Activated naive CD8-positive, alpha-beta T cell treated with anti-CD3 and anti-CD28 coated beads, Interleukin-2, amount 10 ng/mL, durations not matched to agents 7 days and 5 days (primary cell): ENCODE measurements at places on chromosomes 2 and 18. TPM values are rescaled to one million over a fixed set of nuclear protein-coding genes. Genes with fewer than 3 reads are reported as not detected.

- H3K36me3 ChIP-seq, result no peaks in the 10 kb centered on the region
- peaks cover 17% of the 10 kb centered on the region for H3K4me1 ChIP-seq
- no peak overlapping the region for H3K27ac ChIP-seq
- H3K27me3 ChIP-seq, result peaks cover 3% of the 10 kb centered on the region
- no peak overlapping the region for H3K4me3 ChIP-seq
- no peak for DNase-seq
Measured at GRCh38 chr2:101364878-101365277, 22.4 kb downstream of the CREG2 start.

DNA sequence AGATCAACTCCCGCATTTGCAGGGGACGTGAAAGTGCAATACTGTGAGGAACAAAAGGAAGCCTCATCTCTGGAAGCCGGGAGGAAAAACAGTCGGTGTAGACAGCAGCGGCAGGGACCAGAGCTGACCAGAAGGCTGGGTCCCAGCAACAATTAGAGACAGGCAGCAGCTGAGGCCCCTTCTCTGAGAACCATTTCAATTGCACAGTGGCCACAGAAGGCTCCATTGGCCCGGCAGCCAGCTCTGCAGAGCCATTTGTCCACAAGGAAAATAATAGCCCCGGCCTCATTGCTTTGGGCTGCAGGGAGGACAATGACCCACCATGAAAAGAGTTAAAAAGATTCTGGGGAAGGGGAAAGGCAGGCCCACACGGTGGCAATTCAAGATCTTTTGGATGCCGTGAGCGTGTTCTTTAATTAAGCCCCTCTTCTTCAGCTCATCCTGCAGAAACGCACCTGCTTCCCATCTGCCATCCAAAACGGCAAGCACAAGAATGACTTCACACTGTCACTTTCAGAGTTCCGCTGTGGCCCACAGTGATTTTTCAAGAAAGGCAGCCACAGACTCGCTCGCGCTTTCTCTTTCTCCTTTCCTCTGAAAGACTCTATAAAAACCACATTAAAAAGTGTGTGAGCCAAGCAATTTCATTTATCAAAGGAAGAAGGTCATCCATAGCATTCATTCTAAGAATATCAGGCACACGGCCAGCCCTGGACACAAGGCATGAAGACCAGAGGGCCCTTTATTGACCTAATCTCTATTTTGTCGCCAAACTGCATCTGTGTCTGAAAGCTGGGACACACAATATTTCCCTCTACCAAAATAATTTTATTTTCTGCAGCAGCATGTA is 293.6 kb downstream of the SOX11 start:
- H3K27me3 ChIP-seq, result peaks cover 2% of the 10 kb centered on the region
- no peak for DNase-seq
- no peak overlapping the region for H3K27ac ChIP-seq
- H3K4me1 ChIP-seq, result peaks cover 1% of the 10 kb centered on the region
- no peak overlapping the region for H3K4me3 ChIP-seq

- no peak overlapping the region for H3K27ac ChIP-seq
- no peak for DNase-seq
- no peak overlapping the region for H3K4me3 ChIP-seq
- H3K4me1 ChIP-seq, result no peaks in the 10 kb centered on the region
Measured at GRCh38 chr2:15730545-15731212, 139.0 kb downstream of the DDX1 start.

- no peak for DNase-seq
- H3K27ac ChIP-seq, result no peak overlapping the region
- H3K27me3 ChIP-seq, result no peaks in the 10 kb centered on the region
- peaks cover 6% of the 10 kb centered on the region for H3K36me3 ChIP-seq
- H3K4me1 ChIP-seq, result peaks cover 6% of the 10 kb centered on the region
Measured at GRCh38 chr2:37688771-37689468, 17.5 kb upstream of the CDC42EP3 start.

DNA sequence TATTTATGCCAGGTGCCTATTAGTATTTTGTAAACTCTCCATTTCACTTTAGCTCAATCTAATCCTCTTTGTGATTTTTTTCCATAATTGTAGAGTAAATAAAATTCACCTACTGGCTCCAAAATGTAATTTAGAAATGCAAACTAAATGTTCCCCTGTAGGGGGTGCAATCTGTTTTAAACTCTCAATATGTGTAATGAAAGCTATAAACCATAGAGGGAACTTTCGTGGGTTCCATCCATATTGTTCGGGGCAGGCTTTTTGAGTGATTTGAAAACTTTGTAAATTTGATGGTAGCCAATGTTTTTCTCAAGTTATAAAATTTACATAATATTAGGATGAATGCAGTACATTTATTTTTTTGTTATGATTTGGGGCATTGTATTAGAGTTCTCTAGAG is 49.4 kb downstream of the TSPYL6 start:
- H3K27ac ChIP-seq, result no peak overlapping the region
- no peaks in the 10 kb centered on the region for H3K27me3 ChIP-seq
- no peak overlapping the region for H3K4me3 ChIP-seq
- no peaks in the 10 kb centered on the region for H3K36me3 ChIP-seq
- DNase-seq, result no peak

- H3K4me1 ChIP-seq, result peaks cover 8% of the 10 kb centered on the region
- peaks cover 2% of the 10 kb centered on the region for H3K27me3 ChIP-seq
- no peak overlapping the region for H3K4me3 ChIP-seq
- DNase-seq, result peak; percentile 67
- no peaks in the 10 kb centered on the region for H3K36me3 ChIP-seq
Measured at GRCh38 chr2:232444409-232445148, 11.4 kb upstream of the ALPI start.

The C2orf78 gene
- not detected for total RNA-seq
